ENCODE measurements at places on chromosomes 4 and X.

- DNase-seq = no peak
Observed at GRCh38 chr4:158835226-158836001, 66.6 kb downstream of the FNIP2 start.

DNA sequence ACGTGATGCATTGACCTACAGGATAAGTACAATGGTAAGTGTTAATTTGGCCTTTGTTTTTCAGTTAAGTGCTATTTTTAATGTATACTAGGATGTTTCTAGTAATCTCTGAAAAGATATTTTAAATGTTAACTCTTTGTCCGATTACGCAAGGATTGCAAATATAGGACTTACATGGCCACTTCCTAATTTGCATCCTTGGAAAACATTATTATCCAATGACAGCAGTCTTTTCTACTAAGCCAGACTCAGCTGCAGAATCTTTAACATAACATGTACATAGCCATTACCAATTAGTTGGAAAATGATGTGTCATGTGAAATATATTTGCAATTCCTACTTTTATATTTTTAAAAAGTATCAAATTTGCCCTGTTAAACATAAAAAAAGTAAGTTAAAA lies 124.7 kb downstream of the MID1 start:
- no peak for DNase-seq

GRCh38 chr4:55330241-55330640 lies 15.8 kb upstream of the SRD5A3 start:
- no peak for DNase-seq

- no peak for DNase-seq
Observed at GRCh38 chrX:153406011-153406410, 4.9 kb upstream of the PNMA6E start.

GRCh38 chr4:56187688-56188087 lies 199.6 kb downstream of the AASDH start:
- DNase-seq = no peak

GRCh38 chrX:40182615-40183014 lies 84.9 kb upstream of the BCOR start:
- DNase-seq = no peak

GRCh38 chrX:7514871-7515599 lies 327.9 kb upstream of the VCX start:
- no peak for DNase-seq

GRCh38 chrX:73478961-73479360 lies 32.1 kb downstream of the CDX4 start:
- DNase-seq = no peak

DNA sequence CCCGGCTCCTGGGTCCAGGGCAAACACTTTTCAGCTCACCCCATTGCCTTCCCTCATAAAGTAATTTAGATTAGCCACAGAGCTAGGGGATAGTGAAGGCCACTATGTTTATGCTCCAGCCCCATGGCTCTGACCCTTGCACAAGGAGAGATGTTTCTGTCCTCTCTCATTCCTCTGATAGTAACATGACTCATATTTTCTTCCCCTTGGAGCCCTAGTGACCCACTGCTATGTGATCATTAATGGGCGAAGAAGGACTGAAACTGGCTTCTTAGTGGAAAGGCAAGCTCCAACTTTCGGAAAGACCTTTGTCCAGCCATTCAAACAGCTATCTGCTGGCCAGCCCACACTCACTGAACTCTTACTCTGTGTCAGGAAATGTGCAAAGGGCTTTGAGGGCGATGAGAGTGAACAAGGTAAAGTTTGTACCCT lies 12.3 kb downstream of the CLDN2 start:
- DNase-seq = no peak

DNA sequence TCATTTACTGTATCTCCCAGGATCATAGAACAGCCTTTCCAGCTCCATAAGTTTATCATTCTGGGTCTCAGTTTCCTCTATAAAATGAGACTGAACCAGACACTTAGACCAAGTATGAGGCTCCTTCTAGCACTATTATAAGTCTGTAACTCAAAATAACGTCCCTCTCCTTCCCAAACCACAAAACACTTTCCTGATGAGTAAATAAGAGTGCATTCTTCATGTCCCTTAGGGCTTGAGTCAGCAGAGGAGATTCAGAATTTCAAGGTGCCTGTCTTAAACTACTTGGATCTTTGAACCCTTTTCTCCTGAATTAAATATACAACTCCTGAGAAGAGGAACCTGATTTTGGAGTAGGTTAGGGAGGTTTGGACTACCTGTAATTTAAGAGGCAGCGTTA lies 62.6 kb downstream of the GLRA2 start:
- no peak for DNase-seq

DNA sequence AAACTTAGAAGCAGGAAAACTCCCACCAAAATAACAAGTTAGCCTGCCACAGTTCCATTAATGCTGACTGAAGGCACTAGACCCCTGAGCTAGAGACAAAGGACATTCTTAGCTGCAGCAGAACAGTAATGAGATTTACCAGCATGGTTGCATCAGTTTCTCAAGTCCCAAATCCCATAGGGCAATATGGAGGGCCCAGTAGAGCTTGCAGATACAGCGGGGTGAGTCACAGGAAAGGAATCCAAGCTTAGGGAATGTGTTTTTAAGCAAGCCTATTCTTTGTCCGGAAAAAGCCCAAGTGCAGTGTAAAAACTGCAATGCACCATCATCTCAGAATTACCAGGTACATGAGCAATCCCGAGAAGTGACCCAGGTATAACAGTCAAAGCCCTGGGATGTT lies 51.3 kb upstream of the EXOC1L start:
- DNase-seq = no peak

DNA sequence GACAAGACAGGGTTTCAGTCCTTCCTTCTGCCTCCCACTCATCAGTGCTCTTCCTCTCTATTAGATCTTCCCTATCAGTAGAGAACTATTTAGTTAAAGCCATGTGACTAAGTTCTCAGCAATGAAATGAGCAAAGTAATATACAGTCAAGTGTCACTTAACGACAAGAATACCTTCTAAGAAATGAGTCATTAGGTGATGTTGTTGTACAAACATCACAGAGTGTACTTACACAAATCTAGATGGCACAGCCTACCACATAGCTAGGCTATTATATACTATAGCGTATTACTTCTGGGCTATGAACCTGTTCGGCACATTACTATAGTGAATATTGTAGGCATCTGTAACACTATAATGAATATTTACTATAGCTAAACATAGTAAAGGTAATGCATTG lies 71.3 kb downstream of the POU4F2 start:
- no peak for DNase-seq

GRCh38 chr4:186104890-186105646 lies 564 bp downstream of the FAM149A start:
- DNase-seq = no peak

GRCh38 chr4:79083406-79084010 lies 144.3 kb upstream of the PAQR3 start:
- DNase-seq = no peak

GRCh38 chr4:181870326-181870725 lies 372.9 kb upstream of the TENM3 start:
- DNase-seq = no peak
